NCI-H187 (cell line): ENCODE measurements at places on chromosomes 4 and X.

DNA sequence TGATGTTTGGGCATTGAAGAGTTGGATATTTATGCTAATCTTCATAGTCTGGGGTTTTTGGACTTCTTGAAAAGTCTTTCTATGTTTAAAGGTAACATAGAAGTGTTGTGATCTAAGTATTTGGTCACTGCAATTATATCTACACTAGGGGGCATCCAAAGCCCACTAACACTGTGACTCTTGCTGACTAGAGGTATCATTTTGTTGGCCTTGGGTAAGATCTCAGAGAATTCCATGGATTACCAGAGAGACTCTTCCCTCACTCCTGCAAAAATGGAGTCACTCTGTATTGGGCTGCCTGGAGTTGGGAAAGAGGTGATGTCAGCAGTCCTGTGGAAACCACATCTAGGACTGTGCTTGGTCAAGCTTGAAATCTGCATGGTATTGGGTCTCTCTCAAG, 1077.6 kb downstream of the FAM133A start:
- no peak for DNase-seq

DNA sequence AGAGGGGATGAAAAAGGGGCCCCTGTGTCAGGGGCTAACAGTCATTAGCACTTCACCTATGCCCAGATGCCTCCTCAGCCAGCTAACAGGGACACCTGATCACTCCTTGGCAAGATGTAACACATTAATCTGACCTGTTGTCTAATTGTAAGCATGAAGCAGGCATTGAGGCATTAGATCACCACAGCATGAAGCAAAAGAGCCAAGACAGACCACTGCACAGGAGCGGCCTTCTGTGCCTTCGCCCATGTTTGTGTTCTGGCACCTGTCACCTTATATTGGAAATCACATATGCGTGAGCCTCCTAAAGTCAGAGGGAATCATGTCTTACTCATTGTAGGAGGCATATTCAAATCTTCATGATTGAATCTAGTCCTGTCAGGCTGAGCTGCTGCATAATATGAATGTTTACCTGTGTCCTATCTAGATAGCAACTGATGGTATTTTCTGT, 48.4 kb downstream of the PTTG2 start:
- no peak for DNase-seq

- DNase-seq: no peak
These were observed 216.4 kb upstream of the TET2 start for GRCh38 chr4:104930298-104930697.

DNA sequence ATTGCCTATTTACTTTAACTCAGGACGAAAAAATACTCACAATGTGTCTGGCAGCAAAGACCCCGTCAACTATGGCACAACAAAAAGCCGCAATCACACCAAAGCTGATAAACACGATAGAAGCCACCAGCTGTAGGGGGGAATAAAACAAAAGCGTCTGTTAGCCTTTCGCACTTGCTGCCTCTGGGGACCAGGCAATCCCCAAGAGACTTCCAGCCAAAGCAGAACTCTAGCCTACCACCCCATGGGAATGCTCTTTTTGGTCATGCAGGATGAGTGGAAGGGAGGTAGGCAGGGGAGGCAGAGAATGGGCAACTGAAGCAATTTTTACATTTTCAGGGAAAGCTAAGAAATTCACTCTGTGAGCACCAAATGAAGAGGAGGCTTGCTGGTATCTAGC, 20.1 kb downstream of the TMEM255A start:
- DNase-seq: no peak

DNA sequence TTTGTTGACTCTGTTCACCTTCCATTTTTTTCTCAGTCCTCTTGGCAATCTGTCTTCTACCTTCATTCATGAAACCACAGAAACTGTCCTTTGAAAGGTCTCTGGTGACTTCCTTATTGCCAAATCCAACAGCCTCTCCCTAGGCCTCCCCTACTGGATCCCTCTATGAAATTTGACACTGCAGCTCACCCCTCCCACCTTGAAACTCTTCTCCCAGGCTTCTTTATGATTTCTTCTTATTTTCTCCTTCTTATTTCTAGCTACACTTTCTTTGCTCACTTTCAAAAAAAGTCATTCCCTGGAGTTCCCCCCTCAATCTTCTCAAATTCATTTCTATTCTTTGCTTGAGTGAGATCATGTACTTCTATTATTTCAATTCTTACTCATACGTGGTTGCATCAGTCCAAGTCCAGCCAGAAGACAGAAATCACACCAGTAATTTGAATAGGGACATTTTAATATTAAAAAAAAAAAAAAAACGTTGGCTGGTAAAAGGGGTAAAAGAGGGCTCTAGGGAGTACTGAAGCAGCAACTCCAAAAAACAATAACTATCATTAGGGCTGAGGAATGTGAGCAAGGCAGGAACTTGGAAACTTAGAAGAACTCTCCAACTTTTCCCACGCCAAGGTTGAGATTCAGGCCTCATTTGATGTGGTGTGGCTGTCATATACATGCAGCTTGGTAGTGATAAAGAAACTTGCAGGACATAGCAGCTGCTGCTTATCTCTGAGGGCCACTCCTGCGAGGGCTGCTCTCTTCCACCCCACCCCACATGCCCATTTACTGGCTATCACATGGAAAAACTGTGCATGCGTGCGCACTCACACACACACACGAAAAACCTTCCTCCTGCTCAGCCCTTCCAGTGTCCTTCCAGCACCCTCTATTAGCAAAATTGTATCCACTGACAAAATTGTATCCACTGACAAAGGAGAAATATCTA, 169.8 kb upstream of the GALNT7 start:
- no peak for DNase-seq

- DNase-seq: no peak
These were observed 163.1 kb downstream of the EVC2 start for GRCh38 chr4:5545271-5545670.

- DNase-seq: no peak
These were observed 253.6 kb downstream of the CBLL2 start for GRCh38 chrX:22526339-22526738.

GRCh38 chr4:38162240-38162784, 202.1 kb downstream of the PTTG2 start:
- no peak for DNase-seq

- DNase-seq: no peak
These were observed 84.2 kb downstream of the NPNT start for GRCh38 chr4:105979506-105979905.
